ENCODE measurements at places on chromosomes 7 and 10.
A peak's percentile ranks its signal among the peaks of the same experiment; 100 is the strongest.

- no peak for DNase-seq
These were observed 665.0 kb upstream of the FOXK1 start for GRCh38 chr7:4017081-4017480.

DNA sequence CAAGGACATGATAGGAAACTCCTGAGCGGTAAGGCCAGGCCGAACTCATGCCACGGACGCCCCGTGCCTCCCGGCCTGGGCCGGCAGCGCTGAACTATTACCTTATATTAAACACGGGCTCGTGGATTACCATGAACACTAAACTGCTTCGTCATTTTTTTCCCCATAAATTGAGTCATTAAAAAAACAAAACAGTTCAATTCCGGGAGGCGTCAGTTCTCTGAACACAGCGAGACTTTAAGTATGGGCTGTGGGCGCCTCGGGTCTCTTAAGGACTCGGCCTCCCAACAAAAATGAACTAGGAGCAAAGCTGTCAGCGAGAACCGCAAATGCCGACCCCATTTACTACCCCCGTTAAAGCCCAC, 519 bp downstream of the PITRM1 start:
- DNase-seq, result peak; percentile 6

- no peak for DNase-seq
These were observed 38.3 kb upstream of the INPP5A start for GRCh38 chr10:132499367-132499685.

DNA sequence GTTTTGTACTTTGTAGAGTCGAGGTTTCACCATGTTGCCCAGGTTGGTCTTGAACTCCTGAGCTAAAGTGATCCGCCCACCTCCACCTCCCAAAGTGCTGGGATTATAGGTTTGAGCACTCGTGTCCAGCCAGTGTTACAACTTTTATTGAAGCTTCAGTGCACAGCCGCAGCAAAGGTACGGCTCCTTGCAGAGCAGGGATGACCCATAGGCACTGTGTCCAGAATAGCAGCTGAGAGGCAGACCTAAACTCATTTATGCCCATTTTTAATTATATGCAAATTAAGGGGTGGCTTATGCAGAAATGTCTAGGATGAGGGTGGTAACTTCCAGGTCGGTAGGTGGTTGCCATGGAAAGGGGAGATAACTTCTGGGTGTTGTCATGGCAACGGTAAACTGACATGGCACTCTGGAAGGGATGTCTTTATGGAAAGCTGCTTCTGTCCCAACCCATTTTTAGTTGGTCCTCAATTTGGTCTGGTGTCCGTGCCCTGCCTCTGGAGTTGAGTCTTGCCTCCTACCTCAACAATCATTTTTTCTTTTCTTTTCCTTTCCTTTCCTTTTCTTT, 22.7 kb downstream of the NYAP1 start:
- DNase-seq, result no peak

DNA sequence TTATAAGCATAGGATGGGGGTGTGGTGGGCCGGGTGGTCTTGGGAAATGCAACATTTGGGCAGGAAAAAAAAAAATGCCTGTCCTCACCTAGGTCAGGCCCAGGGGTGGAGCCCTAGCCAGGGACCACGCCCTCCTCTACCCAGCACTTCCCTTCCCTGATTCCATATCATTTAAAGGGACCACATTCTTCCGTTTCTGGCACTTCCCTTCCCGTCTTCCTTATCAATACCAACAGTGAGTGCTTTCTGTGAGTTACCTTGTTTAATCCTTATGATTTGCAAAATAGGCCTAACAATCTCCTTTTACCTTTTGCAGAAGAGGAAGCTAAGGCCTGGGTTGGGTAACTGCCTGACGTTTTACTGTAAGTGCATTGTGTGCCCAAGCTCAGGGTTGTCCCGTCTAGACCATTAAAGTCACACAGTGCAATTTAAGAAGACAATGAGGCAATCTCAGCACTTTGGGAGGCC, 16.7 kb upstream of the C10orf95 start:
- DNase-seq, result no peak

DNA sequence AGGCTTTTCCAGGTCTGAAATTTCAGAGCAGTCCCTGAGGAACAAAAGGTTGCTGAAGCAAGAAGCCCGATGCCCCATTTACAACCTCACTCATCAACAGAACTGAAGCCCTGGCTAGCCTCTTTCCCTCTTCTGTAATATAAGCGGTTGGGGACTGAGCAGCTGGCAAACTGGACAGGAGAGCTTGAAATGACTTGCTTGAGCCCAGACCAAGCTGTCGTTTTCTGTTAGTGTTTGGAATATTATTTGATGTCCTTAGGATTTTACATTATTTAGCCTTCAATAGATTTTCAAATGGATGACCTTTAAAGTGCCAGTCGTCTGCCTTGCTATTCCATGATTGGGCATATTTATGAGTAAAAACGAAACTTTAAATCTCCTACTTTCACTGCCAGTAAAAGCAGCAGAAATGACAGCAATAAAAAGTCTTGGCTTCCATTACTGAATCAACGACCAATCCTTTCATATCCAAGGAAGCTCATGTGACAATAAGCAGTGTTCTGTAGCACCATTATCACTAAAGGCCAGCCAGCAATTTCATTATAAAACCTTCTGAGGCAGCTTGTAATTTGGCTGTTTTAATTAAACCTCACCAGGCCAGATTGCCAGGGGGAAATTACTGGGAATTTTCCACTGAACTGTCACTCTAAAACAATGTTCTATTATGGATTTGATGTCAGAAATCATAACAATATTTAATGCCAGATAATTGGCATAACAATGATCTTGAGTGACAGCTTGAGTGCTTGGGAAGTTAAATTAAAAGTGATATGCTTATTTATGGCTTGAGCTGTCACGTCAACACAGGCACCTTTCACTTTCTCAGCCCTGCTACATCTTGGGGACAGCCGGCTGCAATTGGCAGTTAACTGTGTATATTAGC, 85.9 kb downstream of the LSMEM1 start:
- no peak for DNase-seq

- DNase-seq, result peak; percentile 12
These were observed 950.7 kb upstream of the PHF14 start for GRCh38 chr7:10022957-10023356.

DNA sequence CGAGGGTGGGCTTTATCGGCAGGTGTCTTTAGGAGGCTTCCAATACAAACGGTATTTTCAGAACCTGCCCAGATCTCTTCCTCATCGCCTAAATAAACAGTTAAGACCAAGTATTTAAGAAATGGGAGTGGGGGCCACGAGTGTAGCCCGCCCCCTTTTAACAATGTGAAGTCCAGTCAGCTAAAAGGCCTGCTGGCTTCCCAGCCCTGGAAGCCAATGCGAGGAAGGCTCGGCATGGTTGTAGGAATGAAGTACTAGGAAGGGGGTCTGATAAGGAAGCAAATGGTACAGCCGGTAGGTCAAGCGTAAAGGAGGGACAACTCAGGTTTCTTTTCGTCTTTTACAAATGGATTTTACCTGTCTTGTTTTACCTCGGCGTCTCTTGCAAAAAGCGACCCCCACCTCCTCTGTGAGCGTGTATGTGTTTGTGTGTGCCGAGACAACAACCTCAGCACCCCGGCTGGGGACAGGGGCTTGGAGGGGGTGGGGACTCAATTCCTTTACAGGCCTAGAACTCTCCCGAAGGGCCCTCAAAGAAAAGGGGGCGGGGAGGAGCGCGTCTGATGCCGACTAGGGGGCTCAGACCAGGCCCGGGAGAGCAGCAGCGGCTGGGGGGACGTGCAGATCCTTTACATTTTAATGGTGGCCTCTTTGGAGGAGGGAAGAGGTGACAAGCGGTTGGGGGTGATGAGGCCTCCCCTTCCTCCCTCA, 147.6 kb downstream of the GPR85 start:
- no peak for DNase-seq

DNA sequence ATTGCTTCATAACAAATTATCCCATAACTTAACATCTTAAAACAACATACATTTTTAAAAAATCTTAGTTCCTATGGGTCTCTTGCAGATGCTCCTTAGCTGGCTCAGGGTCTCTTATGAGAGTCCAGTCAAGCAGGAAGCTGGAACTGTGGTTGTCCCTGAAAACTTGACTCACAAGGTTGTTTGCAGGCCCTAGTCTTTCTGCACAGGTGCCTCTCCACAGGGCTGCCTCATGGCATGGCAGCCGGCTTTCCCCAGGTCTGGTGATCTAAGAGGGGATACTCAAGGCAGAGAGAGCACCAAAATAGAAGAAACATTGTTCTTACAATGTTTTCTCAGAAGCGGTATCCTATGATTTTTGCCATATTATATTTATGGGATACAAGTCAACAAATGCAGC, 127.1 kb downstream of the CDK14 start:
- no peak for DNase-seq

DNA sequence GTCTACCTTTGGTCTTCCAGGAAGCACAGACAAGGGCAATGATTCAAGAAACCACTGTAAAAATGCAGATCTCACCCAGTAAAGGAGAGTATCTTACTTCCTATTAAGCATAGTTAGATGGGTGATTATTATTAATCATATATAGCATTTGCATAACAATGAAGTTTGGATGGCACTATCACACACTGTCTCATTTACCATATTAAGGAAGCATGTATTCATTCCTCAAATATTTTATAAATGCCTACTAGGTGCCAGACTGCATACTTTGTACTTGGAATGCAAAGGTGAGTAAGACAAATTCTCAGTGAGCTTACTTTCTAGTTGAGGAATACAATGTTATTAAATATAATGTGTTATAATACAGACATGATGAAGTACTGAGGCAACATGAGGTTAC, 53.9 kb upstream of the SKAP2 start:
- no peak for DNase-seq

DNA sequence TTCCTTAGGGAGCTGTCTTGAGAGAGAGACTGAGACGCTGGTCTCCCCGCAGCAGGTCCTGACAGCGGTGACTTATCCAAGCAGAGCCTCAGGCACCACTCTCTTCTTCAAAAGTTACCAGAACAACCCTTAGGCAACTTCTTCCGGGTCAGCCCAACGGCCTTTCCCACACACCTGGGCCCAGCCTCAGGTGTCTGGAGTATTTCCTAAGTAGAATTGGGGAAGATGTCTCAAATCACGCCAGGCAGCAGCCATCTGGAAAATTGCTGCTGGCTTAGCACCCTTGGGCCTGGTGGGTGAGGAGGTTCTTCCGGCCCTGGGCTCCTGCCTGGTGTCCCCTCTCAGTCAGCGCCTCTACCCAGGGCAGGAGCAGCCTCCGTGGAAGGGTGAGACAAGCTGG, 80.4 kb upstream of the ANLN start:
- DNase-seq, result no peak

- no peak for DNase-seq
These were observed 8.0 kb upstream of the SP8 start for GRCh38 chr7:20794676-20795075.
